Activated CD4-positive, alpha-beta T cell treated with anti-CD3 and anti-CD28 coated beads, Interleukin-10, Interleukin-2, amounts not matched to agents 100 ng/mL and 50 ng/mL, durations not matched to agents 16 hours and 8 hours (primary cell): ENCODE measurements at places on chromosomes 5 and 9.

DNA sequence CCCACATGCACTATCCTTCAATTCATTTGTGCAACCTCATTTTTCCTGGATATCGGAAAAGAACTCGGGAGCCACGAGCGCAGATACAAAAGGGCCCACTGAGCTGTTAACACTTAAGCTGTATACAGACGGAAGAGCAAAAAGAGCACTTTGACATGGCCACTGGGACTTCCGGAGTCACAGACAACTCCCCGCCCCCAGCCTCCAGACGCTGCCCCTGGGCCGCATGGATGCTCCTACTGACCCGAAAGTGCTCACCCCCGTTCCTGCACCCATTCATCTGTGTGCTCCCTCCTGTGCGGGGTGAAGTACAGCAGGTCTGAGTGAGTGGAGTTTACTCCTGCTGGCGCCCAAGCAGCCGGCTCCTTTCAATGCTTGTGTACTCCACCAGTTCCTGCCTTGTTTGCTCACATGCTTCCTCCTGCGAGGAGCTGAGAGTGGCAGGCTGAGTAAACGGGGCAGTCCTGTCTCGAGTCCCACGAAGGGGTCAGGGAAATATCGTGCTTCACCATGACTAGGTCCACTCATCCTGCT lies 901.0 kb upstream of the CTNND2 start:
- DNase-seq: no peak

- DNase-seq: no peak
These were observed 13.3 kb downstream of the MATR3 start for GRCh38 chr5:139306628-139307379.

DNA sequence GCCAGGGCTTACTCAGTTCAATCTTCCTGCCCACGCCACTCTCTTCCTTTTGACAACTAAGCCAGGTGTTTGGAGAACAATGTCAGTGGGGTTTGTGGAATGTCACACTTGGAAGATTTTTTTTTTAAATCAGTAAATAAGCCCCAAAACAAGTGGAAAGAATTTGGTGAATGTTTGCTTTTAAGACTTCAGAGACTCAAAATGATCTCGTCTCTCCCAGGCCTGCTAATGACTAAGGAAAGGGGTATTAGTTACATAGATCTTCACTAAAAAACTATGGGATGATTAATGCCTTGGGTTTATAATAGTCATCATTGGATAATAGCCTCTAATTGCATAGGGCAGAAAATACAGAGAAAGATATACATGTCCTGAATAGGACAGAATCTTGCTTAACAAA lies 166.4 kb downstream of the DMRT2 start:
- no peak for DNase-seq

- peak; percentile 79 for DNase-seq
These were observed 202.5 kb downstream of the MEF2C start for GRCh38 chr5:88680253-88681132.

DNA sequence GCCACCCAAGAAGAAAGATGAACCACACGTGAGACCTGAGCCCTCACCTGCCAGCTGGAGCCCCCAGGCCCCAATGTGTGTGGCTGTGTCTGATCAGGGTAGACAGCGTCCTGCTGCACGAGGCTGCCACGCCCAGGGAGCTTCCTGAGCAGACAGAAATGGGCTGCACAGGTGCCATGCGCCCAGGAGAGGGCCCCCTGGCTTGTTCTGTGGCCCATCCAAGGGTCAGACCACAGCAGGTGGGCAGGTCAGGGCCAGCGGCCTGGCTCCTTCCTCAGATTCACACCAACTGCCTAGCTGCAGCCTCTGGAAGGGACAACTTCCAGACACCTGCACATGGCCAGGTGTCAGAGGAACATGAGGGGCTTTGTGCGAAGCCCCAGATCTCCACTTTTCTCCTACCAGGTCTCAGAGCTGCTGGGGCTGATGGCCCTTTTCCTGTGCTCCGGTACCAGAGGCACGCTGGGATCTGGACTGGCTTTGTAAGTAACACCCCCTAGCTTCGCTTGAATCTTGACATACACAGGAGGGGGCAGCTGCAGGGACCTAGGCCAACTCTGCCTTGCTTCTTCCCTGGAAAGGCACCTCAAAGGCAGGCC lies 10.8 kb downstream of the SARDH start:
- no peak for DNase-seq

- DNase-seq: no peak
These were observed 158.6 kb downstream of the GLIS3 start for GRCh38 chr9:4141296-4141695.

DNA sequence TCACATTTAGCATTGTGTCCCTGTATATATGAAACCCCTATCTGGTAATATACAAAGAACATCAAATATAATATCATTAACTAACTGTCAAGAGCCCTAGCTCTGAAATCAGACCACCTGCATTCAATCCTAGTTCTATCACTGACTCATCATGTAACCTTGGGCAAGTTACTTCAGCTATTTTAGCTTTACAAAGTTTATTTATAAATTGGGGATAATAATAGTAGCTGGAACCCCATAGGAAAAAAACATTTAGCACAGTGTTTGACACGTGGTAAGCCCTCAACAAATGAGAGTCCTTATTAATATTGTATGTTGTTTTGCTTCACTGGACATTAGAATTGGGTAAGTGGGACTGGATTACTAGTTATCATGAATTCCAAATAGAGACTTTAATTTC lies 157.5 kb downstream of the EBF1 start:
- DNase-seq: no peak

- DNase-seq: no peak
These were observed 22.4 kb upstream of the TRIM52 start for GRCh38 chr5:181283347-181283746.

GRCh38 chr5:132428484-132429462 lies 59.3 kb downstream of the SLC22A5 start:
- no peak for DNase-seq

GRCh38 chr5:171252674-171253073 lies 56.4 kb upstream of the TLX3 start:
- DNase-seq: no peak

- DNase-seq: no peak
These were observed 287.2 kb downstream of the TMEM232 start for GRCh38 chr5:110439296-110439695.

DNA sequence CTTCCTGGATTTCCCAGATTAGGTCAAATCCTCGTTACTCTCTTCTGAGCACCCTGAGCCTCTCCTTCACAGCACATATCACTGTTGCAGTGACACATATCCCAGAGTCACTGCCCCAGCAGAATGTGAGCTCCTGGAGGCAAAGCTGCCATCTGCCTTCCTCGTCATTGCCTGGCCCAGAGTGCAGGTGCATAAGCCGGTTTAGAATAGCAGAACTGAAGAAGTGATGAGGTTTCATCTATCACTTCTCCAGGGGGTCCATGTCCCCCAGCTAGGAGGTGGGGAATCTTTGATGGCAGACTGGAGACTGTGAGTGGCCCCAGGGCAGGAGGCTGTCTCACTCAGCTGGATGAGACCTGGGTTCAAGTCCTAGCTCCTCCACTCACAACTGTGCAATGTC lies 25.8 kb downstream of the NIPAL4 start:
- DNase-seq: no peak

DNA sequence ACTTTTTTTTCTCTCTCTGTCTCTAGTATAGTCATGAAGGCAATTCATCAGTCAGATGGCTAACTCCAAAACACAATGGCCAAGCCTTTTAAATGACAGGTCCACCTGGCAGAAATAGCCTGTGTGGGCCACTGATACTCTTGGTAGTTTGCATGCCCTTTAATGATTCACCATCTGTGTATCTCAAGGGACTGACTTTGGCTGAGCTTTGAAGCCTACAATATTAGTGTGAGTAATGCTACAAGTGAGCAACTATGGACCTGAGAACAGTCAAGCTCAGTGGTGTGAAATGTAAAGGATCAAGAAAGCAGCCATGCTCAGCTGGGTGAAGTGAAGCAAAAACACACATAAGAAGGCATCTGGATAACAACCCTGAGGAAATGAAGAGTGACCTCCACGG lies 506.9 kb downstream of the TLE1 start:
- no peak for DNase-seq

DNA sequence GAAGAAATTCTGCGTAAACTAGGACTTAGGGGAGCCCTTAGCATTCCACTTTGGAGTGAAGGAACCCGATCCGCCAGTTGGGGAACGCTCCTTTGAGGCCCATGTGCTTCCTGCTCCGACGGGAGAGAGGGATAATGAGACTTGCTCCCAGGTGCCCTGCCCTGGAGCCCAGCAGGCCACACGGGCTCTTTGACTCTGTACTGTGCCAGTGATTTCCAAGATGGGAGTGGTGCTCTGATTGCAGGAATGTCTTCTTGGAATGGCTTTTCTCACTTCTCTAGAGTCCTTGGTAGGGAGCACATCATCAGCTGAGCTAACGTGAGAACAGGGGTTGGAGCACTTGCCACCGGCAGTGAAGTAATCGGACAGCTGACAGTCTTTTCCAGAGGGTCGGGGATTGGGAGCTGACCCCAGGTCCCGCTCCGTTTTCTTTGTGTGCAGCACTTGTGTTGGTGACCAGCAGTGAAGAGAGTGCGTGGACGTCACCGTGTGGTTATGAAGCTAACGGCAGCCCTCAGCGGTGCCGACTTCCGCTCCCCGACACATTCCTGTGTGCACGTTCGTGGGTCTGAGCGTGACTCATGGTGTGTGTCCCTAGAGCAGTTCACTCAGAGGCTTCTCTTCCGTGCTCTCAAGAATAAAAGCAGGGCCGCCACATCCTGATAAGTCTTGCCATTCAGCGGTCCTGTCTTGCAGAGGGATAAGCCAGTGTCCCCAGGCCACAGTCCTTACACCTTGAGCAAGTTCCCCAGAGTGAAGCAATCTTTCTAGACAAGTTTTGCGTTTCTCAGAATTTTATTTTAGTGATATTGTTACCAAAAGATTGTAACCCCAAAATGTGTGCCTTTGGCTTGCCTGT lies 25.6 kb downstream of the ABL1 start:
- DNase-seq: no peak

DNA sequence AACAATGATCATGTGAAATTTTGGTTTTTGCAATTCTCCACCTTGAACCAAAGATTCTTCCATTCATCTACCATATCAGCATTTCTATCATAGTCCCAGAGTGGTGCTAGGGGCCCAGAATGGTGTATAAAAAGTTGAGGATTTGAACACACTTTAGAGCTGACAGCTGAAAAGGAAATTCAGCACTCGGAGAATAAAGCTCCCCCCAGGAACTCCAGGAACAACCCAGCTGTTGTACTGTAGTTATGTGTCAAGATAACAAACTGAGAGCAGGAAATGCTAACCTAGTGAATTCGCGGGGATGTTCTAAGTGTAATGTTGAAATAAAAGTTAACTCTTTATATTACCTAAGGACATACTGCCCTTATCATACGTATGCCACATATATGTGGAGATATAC lies 216.7 kb downstream of the NFIB start:
- no peak for DNase-seq

DNA sequence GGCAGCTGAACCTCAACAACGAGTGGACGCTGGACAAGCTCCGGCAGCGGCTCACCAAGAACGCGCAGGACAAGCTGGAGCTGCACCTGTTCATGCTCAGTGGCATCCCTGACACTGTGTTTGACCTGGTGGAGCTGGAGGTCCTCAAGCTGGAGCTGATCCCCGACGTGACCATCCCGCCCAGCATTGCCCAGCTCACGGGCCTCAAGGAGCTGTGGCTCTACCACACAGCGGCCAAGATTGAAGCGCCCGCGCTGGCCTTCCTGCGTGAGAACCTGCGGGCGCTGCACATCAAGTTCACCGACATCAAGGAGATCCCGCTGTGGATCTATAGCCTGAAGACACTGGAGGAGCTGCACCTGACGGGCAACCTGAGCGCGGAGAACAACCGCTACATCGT lies 12.4 kb upstream of the PHYHD1 start:
- DNase-seq: no peak

GRCh38 chr9:101601904-101602765 lies 7.4 kb upstream of the PPP3R2 start:
- DNase-seq: peak; percentile 46

DNA sequence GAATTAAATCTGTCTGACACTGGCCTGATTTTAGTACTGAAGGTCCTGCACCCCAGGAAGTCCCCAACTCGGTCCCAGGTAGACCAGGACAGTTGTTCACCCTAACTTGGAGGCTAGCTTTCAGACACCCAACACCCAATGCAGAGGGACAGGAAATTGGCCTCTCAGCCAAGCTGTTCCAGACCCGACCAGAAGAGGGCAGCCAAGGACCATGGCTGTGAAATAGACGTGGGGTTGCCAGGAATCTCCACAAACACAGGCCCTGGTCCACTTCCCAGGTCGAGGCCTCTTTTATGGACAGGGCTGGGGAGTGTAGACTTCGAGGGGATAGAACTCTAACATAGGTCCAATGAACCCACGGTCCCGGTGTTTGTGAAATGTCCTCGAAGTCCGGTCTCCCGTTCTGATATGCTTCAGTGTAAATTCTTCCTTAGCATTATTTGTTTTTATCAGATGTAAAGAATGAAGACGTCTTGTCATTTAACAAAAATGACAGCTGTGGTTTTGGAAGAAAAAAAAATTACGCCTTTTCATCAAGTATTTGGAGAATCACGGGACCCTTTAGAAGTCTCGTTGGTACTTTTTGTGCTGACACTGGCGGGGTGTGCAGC lies 260.3 kb upstream of the ADAMTS16 start:
- DNase-seq: peak; percentile 60

DNA sequence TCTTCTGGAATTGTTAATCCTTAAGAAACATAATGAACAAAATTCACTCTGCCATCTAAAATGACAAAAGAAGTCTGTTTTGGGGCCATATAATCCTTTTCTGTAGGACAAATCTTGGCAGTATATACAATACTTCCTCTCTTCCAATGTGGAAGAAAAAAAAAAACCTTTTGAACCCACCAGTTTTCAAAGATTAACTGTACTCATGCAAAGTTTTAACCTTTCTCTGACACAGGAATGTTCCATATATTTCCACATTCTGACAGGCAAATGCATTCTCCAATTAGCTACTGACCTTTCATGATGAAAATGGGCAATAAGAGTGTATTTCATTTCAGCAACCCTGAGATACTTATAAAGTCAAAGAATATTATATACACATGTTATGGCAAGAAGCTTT lies 65.4 kb downstream of the RNF130 start:
- DNase-seq: no peak

DNA sequence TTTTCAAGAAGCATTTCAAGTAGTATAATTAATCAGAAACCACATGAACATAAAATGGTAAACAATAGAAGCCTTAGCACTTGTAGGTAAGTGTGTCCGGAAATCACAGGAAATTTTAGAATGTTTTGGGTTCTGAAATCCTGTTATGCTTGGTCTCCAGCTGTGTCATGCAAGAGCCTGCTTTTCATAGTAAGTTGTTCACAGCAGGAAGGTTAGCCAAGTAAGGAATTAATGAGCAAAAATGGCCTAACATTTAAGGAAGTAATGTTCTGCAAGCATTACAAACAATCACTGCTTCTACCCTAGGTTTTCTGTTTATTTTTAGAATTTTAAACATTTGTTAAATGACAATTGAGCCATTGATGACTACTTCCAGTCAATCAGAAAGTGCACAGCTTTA lies 669.5 kb downstream of the SLCO4C1 start:
- DNase-seq: no peak

DNA sequence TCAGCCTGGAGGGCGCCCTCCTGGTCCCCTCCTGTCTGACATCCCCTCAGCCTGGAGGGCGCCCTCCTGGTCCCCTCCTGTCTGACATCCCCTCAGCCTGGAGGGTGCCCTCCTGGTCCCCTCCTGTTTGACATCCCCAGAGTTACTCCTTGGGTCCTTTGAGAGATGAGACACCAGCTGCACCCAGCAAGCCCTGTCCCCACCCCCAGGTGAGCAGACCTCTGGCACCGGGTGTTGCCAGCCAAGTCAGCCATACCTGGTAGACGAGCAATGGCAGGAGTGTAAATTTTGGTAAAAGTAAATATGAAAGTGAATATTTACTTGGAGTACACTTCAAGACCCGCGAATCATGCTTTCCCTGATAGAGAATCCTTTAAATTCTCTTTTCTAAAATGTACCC lies 25.4 kb downstream of the EXOC3 start:
- DNase-seq: no peak

- no peak for DNase-seq
These were observed 25.8 kb upstream of the TPD52L3 start for GRCh38 chr9:6302417-6302816.
